Neuronal stem cell (in vitro differentiated cells): ENCODE measurements at places on chromosomes 2 and 18.
A peak's percentile ranks its signal among the peaks of the same experiment; 100 is the strongest.

DNA sequence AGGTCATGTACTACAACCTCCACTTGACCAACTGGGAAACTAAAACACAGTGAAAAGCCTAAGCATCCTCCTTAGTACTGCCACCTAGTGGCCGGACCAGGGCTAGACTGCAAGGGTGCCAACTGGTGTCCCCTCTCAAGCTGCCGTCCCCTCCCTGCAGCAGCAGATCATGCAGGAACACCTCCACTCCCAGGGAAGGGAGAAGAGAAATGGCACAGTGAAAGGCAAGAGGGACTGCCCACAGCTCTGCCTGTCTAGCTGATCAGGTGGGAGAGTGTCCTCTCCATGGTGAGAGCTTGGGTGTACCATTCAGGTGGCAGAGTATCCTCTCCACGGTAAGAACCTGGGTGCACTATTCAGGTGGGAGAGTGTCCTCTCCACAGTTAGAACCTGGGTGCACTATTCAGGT lies 78.1 kb downstream of the AAK1 start:
- DNase-seq: peak; percentile 52

- DNase-seq: no peak
Observed at GRCh38 chr2:177325554-177325953, 61.0 kb upstream of the NFE2L2 start.

DNA sequence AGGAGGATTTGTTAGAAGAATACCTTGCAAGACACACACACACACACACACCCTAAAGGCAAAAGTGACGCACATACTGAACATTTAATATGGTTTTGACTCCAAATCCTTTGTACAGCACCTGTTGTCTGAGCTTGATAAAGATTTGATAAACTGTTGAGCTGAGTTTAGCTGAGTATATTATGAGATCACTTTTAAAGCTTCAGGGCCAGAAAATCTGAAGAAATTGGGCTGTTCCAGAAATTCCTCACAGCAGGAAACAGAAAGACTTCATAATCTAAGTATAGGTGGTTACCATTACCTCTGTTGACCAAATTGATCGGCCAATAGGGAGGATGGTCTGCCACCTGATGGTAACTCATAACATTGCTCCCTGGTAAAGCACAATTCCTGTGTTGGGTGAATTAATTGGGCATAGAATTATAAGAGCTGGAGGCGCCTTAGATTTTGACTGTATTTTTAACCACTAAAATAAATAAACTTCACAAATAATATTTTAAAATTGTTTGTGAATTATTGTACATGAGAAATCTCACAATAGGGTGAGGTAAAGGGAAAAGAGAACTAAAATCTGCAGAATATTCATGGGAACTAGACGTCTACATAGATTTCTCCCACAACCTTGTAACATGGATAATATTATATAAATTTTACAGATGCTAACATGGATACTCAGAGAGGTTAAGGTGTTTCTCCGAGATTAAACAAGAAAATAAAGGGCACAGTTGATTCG lies 21.8 kb upstream of the RPIA start:
- DNase-seq: no peak

- no peak for DNase-seq
Observed at GRCh38 chr2:63875559-63876245, 34.0 kb downstream of the UGP2 start.

DNA sequence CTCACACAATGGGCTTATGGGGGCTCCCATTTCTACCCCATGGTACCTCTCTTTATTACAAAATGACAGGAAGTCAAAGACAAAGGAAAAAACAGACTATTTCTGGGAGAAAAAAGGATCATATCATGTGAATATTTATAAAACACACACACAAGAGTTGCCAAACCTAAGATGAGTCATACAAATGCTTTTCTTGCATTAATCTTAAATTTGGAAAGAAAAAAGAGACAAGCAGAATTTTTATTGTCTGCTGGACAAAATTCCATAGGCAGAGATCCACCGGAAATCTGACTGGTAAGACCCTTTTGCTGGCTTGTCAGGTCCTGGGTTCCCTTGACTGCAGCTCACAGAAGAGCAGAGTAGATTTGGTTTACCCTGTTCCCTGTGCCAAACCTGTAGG lies 1732.3 kb upstream of the PIK3C3 start:
- no peak for DNase-seq

GRCh38 chr2:199015072-199015471 lies 442.7 kb downstream of the SATB2 start:
- DNase-seq: no peak

- no peak for DNase-seq
Observed at GRCh38 chr18:55868909-55869308, 280.9 kb upstream of the TCF4 start.

DNA sequence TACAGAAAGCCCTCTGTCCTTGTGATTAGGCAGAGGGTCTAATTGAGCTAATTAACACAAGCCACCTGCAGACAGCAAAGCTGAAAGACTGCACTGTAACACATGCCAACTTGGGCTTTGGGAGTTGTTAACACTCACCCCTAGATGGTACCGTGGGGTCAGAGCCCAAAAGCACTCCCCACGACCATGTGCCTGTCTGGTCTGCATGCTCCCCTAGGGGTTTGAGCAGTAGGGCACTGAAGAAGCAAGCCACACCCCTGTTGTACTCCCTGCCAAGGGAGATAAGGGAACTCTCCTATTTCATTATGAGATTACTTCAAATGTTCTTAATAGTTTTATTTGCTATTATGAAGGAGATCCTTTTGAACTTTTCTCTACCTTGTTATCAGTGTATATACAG lies 560.1 kb upstream of the FSHR start:
- DNase-seq: no peak

DNA sequence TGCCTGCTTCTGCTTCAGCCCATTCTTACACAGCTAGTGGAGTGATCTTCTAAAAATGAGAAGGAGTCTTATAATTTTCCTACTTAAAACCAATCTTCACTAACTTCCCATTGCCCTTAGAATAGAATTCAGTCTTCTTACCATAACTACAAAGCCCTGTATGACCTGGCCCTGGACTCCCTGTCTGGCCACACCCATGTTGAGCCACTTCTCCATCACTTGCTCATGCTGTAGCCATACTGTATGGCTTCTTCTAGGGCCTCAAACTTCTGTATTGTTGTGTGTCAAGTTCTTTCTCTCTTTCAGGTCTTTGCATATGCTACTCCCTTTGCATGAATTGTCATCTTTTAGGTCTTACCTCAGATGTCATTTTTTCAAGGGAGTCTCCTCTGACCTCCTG lies 11.2 kb downstream of the DGUOK start:
- no peak for DNase-seq

DNA sequence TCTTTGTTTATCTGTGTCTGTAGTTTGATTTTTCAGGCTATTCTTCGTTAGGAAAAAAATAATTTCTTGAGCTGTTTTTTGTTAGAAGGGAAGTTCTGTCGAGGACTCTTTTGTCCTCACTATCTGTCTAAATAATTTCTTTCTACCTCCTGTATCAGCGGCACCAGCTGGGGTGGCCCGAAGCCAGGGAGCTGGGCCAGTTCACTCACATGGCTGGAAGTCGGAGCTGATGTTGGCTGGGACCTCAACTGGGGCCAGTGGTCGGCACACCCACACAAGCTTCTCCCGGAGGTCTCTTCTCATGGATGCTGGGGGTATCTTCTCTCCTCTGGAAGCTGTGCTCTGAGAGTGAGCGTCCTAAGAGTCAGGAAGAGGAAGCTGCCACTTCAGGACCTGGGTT lies 8.0 kb upstream of the PDIA6 start:
- no peak for DNase-seq

- no peak for DNase-seq
Observed at GRCh38 chr2:55805686-55806085, 112.0 kb upstream of the PNPT1 start.

DNA sequence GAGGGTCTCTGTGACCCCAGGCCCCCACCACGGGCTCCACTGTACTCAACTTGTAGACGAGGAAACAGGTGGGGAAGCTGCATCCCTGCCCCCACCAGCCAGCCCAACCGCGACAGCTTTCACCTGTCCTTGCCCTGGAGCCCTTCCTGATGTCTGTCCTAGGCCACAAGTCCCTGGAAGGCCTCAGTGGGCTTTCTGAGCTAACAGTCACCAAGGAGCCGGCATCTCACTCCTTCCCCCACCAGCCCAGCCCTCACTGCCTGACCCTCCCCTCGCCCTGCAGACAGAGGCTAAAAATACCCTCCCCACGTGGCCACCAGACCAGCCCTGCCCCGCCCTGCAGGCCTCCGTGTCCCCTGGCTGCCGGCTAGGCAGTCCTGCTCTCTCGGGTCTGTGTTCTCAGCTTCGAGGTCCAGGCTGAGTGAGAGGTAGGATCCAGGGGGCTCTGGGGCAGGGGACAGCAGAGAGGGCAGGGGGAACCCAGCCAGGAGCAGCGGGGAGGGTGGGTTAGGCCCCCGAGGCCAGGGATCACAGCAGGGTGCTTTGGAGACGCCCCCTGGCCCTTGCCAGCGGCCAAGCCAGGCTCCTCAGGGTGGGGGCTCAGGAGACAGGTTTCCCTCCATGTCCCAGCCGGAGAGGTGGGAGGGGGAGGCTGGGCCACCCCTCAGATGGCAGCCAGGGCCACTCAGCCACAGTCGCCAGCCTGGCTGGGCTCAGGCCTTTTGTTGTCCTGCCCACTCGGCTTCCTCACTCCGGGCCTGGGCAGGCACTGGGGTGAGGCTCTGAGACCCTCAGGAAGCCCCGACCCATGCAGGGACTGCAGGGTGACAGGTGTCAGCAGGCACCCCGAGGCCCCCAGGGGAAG lies at the start of gene KLHL30:
TSS of gene KLHL30 (plus strand) at position 338 of the 865 bp plus-strand sequence. CDS start 2,087 bp downstream, outside the sequence.
- DNase-seq: no peak

GRCh38 chr2:9210030-9210429 lies 3.4 kb downstream of the ASAP2 start:
- no peak for DNase-seq

DNA sequence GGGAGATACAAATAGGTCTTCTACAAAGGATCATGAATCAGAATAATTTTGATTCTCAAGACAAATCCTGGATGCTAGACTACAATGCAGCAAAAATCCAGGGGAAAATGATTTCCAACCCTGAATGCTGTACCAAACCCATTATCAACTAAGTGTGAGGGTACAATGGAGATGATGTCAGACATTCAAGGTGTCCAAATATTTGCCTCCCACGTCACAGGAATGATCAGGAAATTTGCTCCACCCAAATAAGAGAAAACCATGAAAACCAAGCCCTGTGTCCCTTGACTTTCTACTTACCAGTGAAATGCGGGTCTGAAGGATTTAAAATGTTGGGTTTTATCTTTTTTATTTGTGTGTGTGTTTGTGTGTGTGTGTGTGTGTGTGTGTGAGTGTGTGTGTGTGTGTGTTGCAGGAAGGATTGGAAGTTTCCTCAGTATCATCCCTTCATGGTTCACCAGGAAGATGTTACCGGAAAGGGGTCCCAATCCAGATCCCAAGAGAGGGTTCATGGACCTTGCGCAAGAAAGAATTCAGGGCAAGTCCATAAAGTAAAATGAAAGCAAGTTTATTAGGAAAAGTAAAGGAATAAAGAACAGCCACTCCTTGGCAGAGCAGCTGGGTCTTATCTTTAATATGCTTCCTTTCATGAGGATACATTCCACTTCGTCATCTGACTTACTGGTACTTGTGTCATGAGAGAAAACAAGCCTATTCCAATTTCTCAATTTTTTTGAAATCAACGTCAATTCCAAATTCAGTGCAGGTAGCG lies 61.1 kb upstream of the ID2 start:
- DNase-seq: no peak

GRCh38 chr2:96524482-96525210 lies 11.9 kb upstream of the ARID5A start:
- DNase-seq: no peak
